ENCODE measurements at places on chromosomes 5 and 9.
A peak's percentile ranks its signal among the peaks of the same experiment; 100 is the strongest.

- no peak for DNase-seq
Observed at GRCh38 chr9:2630158-2630557, 8.6 kb downstream of the VLDLR start.

GRCh38 chr5:35160486-35161116 lies 69.7 kb downstream of the PRLR start:
- DNase-seq: peak; percentile 8

GRCh38 chr5:39194466-39195136 lies 24.8 kb downstream of the FYB1 start:
- DNase-seq: no peak

GRCh38 chr5:73552642-73553041 lies 12.8 kb downstream of the ANKRA2 start:
- no peak for DNase-seq

DNA sequence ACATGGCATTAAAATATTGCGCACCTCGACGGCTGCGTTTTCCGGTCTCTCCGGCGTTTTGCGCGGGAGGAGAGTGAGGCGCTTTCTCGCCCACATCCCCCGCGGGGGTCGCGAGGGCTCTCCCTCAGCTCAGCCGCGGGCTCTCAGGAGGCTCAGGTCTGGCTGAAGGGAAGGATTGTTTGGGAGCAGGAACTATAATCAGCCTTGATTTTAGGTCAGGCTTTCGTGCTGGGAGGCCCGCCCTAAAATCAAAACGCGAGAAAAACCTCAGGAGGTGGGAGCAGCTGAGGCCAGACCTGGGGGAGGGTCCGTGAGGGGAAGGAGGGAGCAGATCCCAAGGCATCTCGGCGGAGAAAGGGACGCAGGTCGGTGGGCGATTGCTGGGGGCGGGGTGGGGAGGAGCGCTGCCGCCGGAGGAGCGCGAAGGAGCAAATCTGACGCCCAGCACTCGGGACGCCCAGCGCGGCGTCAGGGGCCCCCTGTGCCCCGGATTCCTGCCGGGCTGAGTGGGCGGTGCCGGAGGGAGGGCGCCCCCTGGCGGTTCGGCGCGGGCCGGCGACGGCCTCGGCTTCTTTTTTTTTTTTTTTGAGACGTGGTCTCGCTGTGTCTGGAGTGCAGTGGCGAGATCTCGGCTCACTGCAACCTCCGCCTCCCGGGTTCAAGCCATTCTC lies 18.7 kb upstream of the RNF130 start:
- DNase-seq: no peak

DNA sequence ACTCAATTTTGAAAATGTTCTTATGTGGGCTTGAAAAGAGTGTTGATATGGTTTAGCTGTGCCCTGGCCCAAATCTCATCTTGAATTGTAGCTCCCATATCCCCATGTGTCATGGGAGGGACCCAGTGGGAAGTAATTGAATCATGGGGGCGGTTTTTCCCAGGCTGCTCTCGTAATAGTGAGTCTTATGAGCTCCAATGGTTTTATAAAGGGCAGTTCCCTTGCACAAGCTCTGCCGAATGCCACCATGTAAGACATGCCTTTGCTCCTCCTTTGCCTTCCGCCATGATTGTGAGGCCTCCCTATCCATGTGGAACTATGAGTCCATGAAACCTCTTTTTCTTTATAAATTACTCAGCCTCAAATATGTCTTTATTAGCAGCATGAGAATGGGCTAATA lies 71.0 kb downstream of the USP20 start:
- DNase-seq: no peak

GRCh38 chr5:176545737-176546509 lies 3.2 kb upstream of the CDHR2 start:
- DNase-seq: no peak

All from GM12878 (cell line).